Bladder microvascular endothelial cell (primary cell): ENCODE measurements at places on chromosomes 11 and 22. TPM values are rescaled to one million over a fixed set of nuclear protein-coding genes. Genes with fewer than 3 reads are reported as not detected.

FAM180B gene
- not detected in 2 replicates for total RNA-seq

PIH1D2 gene
- 0.63 and 0.97 TPM in 2 replicates for total RNA-seq

SORL1 gene
- total RNA-seq: under 0.01 and 0.38 TPM in 2 replicates

RANBP1 gene
- total RNA-seq: 170 and 192 TPM in 2 replicates

KRTAP5-7 gene
- 0.16 TPM in 1 of 2 replicates, not detected in the other for total RNA-seq

PCSK7 gene
- 38.4 and 62.1 TPM in 2 replicates for total RNA-seq

CEP57 gene
- total RNA-seq: 26.9 and 38.6 TPM in 2 replicates

LRRC51 gene
- 1.9 and 7.0 TPM in 2 replicates for total RNA-seq

OR4X1 gene
- not detected in 2 replicates for total RNA-seq

SLC1A2 gene
- total RNA-seq: not detected in 2 replicates

CARNS1 gene
- under 0.01 and 0.19 TPM in 2 replicates for total RNA-seq

NEFH gene
- total RNA-seq: 0.25 and 0.65 TPM in 2 replicates

SYCE3 gene
- total RNA-seq: not detected in 2 replicates

POTEH gene
- total RNA-seq: 0.06 TPM in 1 of 2 replicates, not detected in the other

WNT11 gene
- total RNA-seq: 0.31 TPM in 1 of 2 replicates, not detected in the other

FAM118B gene
- total RNA-seq: 15.7 and 32.5 TPM in 2 replicates

TREH gene
- total RNA-seq: not detected in 2 replicates

APOBEC3F gene
- 4.5 and 8.0 TPM in 2 replicates for total RNA-seq

TBX10 gene
- total RNA-seq: not detected in 2 replicates

NAGA gene
- total RNA-seq: 25.9 and 33.2 TPM in 2 replicates

SNU13 gene
- total RNA-seq: 69.9 and 80.4 TPM in 2 replicates

C11orf97 gene
- total RNA-seq: not detected in 2 replicates

C11orf65 gene
- total RNA-seq: 0.19 TPM in 1 of 2 replicates, not detected in the other

CHST1 gene
- total RNA-seq: 15.0 and 19.3 TPM in 2 replicates

SLC36A4 gene
- 4.0 and 9.9 TPM in 2 replicates for total RNA-seq

OR5A1 gene
- total RNA-seq: not detected in 2 replicates

UPK3A gene
- not detected in 2 replicates for total RNA-seq
